ENCODE measurements at places on chromosomes 5 and 9.

GRCh38 chr9:92455217-92455616 is 27.1 kb downstream of the ASPN start:
- DNase-seq, result no peak

- DNase-seq, result no peak
These were observed 39.2 kb upstream of the NKD2 start for GRCh38 chr5:969408-969839.

DNA sequence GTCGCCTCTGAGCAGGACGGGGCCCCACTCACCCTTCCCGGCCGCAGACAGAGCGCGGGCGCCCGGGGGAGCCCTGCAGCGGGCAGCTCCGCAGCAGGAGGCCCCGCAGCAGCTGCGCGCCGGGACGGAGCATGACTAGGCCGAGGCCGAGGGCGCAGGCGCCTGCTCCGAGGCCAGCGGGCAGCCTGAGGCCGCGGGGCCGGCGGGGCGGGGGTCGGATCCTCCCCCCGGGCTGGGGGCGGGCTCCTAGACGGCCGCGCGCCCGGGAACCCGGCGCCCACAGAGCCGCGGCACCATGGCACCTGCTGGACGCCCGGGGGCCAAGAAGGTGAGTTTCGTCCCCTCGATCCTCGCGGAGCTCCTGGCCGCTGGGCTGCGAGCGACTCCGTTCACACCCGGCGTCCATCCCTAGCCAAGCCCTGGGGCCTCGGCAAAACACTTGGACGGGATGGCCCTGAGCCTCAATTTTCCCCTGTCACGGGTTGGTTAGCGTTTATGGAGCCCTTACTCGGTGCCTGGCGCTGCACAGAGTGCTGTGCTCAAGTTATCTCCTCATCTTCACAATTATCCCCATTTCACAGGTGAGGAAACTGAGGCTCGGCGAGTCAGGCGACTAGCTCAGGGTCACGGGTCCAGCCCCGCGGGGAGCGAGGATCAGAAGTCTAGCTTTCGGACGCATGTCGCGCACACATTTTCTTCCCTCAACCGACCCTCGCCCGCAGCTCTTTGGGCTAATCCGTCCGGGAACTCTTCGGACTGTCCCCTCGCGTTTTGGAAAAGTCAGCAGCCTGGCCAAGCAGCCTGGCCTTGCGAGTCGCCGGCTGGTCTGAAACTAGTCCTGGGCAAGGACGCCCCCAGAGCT is at the start of the genes BHMT2 and DMGDH:
BHMT2 (plus strand) TSS at position 280 of the 862 bp plus-strand sequence; CDS start at position 296, 16 bp downstream.
DMGDH (minus strand) TSS at position 187 of the 862 bp plus-strand sequence; CDS start at position 133, 54 bp downstream.
- no peak for DNase-seq

DNA sequence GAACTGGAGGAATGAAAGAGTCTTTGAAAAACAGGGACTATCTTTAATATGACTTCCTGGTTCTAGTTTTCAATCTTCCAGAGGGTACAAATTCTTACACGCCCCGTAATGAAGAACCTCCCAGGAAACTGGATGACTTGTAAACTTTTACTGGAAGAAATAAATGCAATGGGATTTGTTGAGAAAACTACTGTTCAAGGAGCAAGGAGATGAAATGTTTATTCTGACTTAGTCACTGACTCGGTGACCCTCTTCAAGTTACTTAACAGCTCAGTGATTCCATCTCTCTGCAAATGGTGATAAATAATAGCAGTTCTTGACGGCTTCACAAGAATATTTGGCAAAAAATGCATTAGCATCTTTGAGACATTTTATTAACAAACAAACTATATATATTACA is 858.6 kb downstream of the PTPRD start:
- DNase-seq, result no peak

GRCh38 chr5:173981185-173981761 is 7.7 kb upstream of the C5orf47 start:
- DNase-seq, result no peak

DNA sequence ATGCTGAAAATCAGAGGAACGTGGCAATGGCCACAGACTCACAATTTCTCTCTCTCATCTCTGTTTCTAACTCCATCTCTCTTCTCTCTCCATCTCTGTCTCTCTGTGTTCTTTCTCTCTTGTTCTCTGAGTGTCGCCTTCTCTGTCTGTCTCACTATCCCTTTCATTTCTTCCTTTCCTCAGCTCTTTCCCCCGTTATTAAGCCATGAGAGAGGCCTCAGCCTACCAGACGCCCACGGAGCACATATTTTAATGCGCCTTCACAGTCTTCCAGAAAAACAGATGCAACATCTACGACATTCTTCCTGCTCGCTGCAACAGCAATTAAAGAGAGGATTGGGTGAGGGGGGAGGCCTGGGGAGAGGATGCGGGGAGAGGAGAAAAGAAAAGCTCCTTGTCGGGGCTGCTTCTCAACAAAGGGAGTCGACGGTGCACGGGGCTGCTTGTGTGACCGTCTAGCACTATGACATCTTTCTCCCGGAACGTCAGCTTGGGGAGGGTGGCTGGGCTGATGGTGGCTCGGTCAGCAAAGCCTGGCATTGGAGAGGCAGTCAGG is 37.7 kb upstream of the NEURL1B start:
- no peak for DNase-seq

DNA sequence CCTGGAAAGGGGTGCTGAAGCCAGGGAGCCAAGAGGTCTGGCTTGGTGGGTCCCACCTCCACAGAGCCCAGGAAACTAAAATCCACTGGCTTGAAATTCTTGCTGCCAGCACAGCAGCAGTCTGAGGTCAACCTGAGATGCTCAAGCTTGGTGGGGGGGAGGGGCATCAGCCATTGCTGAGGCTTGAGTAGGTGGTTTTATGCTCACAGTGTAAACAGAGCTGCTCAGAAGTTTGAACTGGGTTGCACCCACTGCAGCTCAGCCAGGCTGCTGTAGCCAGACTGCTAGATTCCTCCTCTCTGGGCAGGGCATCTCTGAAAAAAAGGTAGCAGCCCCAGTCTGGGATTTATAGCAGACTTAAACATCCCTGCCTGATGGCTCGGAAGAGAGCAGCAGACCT is 55.5 kb upstream of the FBXL17 start:
- no peak for DNase-seq

GRCh38 chr5:135993880-135994636 is 34.7 kb upstream of the TGFBI start:
- no peak for DNase-seq

GRCh38 chr9:116937361-116937760 is 250.3 kb downstream of the TRIM32 start:
- no peak for DNase-seq

DNA sequence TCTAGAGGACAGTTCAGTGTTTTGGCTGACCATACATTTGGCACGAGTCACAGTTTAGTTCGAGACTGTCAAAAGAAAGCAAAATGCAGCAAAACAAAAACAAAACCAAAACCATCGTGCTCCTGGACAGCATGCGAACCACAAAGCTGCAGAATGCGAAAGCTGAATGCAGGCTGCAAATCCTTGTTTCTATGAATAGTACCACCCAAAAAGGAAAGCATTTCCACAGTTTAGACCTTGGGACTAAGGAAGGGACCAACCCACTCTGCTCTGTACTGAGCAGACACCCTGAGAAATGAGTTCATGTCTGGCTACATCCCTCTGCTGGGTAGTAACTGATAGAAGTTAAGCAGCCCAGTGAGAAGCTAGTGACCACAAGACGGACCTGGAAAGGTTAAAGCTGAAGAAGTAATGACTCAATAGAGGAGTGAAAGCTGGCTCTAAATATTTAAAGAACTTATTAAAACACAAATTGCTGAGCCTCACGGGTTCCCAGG is 3.9 kb downstream of the GCNT4 start:
- no peak for DNase-seq

GRCh38 chr5:181198106-181198685 is 6.8 kb downstream of the TRIM7 start:
- DNase-seq, result no peak

DNA sequence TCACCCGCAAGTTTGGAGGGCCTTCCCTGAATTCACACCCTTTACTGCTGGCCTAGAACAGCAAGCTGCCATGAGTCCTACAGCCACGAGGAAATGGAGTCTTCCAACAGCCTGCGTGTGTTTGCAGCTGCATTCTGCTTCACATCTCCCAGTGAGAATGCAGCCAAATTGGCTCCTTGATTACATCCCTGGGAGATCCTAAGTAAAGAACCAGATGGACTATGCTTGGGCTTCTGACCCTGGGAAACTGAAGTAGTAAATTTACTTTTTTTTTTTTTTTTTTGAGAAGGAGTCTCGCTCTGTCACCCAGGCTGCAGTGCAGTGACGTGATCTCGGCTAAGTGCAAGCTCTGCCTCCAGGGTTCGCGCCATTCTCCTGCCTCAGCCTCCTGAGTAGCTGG is 617.0 kb upstream of the CDH18 start:
- DNase-seq, result no peak
